ENCODE measurements at places on chromosomes 4 and X.

DNA sequence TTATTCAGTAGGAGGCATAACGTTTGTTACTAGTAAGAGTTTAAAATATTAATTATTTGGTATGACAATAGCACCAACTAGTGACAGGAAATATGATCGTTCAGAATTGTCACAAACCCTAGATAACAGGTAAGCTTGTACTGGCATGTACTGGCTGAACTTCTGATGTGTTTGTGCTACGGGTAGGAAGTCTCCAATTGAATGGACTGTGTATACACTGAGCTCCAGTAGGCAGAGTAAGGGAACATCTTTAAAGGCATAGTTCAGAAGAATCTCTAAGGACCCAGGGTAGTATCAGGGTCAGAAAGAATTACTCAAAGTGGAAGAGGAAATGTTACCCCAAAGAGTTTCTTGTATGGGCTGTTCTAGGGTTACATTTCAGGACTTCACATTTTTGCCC lies 230.4 kb downstream of the EDA2R start:
- DNase-seq: no peak

GRCh38 chr4:142373610-142374009 lies 472.5 kb downstream of the INPP4B start:
- DNase-seq: no peak

GRCh38 chr4:183100827-183101226 lies 1.8 kb downstream of the WWC2 start:
- DNase-seq: no peak

DNA sequence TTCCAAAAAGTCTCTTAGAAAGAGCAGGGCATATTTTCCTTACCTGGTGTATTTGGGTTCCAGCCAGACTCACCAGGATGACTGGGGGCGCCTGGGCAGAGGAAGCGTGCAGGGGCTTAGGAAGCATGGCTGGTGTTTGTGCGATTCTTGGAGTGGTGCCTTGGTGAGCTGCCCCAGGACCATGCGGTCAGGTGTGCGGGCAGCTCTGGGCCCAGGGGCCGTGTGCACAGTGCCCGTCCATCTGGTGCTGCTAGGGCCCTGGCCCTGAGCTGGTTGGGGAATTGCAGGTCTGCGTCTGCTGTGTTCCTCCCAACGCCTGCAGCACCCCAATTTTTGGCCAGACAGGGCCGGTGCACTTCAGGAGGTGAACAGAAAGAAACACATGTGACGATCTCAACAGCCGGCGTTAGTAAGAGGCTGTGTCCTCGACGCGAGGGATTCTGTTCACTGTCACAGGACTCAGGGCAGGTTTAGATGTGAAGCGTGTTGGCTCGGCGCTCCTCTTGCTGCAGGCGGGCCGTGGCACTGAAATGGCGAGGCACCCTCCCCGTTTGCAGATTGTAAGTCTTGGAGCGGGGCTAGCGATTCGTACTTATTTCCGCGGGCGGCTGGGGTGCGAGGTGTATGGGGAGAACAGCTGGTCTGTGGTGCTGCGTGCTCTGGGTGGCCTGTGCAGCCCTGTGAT lies 15.2 kb downstream of the RGS12 start:
- peak; percentile 4 for DNase-seq

- peak; percentile 18 for DNase-seq
Observed at GRCh38 chr4:30802622-30803323, 82.6 kb downstream of the PCDH7 start.

DNA sequence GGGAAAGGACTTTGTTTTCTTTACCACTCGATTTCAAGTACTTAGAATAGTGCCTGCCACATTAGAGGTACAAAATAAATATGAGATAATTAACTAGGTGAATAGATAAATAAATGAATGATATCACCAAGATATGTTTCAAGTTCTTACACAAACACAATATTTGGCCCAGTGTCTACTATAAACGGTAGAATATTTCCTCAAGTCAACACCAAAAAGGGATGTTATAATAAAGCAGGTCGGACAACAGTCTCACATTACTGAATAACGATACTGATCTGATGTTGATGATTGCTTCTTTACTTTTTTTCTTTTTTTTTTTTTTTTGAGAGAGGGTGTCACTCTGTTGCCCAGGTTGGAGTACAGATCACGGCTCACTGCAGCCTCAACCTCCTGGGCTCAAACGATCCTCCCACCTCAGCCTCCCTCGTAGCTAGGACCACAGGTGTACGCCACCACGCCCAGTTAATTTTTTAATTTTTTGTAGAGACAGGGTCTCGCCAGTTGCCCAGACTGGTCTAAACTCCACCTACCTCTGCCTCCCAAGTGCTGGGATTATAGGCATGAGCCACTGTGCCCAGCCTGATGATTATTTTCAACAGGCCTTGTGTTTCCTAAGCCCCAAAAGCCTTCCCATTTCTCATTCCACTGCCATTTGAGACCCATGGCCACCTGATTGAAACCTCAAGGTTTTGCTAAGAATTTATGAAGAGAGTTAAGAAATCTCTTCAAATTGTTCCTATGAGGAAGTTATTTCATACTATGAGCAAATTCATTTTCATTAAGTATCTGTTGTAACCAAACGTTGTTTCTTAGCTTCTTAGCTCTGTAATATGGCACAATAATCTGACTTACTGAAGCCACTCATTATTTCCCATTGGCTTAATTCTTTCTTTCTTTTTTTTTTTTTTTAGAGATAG lies 2.3 kb downstream of the MANBA start:
- no peak for DNase-seq

DNA sequence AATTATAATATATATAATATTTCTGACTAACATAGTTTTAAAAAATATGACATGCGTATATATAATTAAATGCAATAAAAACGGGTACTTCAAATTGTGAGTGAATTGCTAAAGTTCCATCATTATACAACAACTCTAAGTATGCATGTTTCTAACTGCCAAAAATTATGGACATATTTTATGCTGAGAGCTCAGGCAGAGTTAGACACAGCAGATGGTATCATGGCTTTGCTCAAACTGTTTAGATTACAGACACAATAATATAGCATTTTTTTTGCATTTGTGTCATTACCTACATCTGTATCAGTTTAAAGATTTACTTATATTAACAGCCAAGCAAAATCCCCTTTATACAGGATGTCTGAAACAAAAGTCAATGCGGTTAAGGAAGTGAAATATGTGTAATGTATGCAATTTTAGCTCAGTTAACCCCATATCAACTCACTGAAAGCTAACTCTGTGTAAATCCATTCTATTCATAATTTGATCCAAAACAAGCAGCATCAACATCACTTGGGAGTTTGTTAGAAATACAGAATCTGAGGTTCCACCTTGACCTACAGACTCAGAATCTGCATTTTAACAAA lies 119.1 kb upstream of the CNKSR2 start:
- no peak for DNase-seq

DNA sequence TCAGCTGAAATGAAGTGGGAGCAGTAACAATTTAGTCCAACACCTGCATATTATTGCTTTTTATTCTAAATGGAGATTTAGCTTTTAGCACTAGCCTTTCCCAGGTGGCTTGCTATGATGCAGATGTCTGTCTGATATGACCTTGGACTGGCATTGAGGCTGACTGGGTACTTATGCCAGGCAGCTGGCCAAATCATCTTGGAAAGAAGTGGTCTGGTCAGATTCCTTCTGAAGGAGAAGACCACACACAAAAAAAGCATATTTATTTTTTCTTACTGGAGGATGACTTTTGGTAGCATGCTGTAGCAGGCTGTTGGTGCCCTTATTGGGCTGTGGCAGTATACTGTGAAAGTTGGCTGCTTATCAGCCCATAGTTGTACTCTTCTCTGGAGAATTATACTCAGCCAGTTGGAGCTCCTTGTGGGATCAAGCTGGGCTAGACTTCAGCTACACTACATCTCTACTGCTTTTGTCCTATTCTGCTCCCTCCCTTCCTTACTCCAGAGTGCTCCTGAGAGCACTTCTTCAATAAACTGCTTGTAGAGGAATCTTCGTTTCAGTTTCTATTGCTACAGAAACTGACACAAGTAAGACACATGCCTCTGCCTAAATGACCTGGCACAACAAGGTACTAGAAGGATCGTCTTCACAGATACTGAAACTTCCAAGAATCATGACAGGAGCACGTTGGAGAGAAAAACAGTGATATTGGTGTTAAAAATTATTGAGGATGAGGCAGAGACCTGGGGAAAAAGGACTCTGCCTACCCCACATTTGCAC lies 196.8 kb upstream of the RPS6KA3 start:
- no peak for DNase-seq

DNA sequence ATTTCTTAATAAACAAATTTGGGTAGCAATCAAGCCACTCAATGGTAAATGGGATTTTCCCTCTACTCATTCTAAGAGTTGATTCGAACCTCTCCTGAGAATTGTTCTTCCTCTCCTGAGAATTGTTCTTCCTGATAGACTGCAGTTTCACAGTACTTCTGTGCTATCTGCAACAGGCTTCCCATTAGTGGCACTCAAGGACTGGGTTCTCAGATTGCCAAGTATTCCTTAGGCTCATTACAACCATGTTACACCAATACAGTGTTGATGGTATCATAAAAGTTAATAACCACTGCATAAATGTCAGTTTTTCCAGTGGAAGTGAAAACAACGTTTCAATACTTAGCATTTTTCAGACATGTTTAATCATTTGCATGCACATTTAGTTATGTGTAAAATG lies 201.6 kb downstream of the FRMPD4 start:
- no peak for DNase-seq

DNA sequence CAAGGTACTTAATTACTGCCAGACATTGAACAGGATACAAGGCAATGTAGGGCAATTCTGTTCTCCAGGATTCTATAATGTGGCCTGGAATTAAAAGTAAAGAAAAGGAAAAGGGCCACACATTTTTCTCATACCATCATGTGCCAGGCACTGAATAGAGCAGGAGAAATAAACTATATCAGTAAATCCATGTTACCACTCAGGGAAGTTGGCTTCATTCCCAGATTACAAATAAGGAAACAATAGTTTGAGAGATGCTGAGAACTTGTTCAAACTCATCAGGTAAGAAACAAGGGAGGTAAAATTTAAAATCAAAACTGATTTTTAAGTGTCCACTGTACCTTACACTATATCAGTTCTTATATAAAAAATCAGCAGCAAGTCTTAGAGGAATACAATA lies 645.0 kb upstream of the ATOH1 start:
- DNase-seq: no peak

GRCh38 chr4:163913571-163913970 lies 419.1 kb downstream of the TMA16 start:
- no peak for DNase-seq

DNA sequence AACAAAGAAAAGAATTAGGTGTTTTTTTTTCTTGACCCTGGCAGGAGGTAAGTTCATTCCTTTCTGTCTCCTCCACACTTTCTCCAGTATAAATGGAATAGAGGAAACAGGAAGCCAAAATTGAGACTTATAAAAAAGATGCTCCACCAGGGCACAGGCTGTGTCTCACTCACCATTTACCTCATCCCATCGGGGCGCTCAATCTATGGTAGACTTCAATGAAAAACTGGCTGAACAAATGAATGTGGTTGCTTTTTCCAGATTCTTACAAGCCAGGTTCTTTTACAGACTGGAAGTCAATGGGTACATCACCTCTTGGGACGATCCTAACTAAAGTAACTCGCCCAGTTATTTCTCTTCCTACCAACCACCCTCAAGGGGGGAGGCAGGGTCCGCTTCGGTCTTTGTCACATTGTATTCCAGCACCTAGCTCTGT lies 685 bp downstream of the COMMD8 start:
- DNase-seq: no peak

GRCh38 chr4:151359576-151359975 lies 34.2 kb upstream of the SH3D19 start:
- DNase-seq: peak; percentile 19

DNA sequence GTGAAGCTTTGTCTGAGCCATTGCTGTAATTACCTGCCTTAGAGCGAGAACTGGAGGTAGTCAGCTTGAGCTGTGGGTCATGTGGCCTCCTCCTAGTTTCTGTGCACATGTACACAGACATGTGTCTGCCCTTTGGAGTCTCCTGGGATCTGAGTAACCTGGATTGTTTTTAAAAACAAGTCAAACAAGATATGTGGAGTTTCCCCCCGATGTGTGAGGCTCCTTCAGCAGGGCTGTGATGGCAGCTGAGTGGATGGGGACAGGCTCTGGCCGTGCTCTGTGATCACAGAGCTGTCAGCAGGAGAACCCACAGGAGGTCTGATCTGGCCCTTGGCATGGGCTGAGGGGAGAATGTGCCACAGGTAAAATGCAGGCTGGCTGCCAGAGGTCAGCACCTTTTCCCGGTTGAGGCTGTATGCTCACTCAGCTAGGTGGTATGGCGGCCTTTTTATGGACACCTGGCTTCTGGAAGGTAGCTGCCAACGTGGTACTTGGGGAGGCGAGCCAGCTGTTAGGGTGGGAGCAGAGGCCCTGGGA lies 38.4 kb downstream of the NOP14 start:
- no peak for DNase-seq

- no peak for DNase-seq
Observed at GRCh38 chr4:72110886-72111285, 79.1 kb downstream of the NPFFR2 start.

DNA sequence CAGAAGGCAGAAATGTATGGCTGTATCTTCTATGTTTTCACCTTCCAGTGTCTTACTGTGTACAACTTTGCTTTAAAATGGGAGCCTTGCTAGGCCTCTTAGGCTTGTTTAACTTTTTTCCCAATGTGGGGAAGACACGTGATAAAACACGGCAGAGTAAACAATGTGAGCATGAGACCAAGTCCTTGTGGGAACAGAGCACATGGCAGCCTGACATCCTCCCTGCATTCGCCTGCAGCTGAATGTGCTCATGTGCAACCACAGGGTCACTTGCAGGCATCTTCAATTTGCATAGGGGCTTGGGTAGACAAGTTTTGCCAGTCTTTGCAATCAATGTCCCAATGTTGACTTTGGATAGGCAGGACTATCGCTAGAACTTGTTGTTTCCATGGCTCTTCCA lies 91.8 kb downstream of the CCNG2 start:
- DNase-seq: no peak

DNA sequence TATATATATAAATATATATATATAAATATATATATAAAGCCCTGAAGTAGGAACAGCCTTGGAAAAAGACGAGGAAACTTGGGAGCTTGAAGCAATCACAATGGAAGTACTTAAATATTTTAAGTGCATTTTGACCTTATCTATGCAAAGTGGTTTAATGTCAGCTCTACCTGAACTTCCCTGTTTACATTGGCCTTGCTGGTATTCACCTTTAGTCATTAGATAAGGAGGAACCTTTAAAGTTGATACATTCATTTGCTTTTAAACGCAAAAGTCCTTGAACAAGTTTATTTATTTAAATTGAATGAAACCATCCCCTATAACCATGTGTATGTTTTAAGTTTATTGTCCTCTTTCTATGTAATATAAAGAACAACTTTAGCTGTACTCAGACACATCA lies 166.7 kb upstream of the ANKRD50 start:
- DNase-seq: no peak

- DNase-seq: no peak
Observed at GRCh38 chr4:164931551-164932324, 45.7 kb downstream of the TRIM61 start.

DNA sequence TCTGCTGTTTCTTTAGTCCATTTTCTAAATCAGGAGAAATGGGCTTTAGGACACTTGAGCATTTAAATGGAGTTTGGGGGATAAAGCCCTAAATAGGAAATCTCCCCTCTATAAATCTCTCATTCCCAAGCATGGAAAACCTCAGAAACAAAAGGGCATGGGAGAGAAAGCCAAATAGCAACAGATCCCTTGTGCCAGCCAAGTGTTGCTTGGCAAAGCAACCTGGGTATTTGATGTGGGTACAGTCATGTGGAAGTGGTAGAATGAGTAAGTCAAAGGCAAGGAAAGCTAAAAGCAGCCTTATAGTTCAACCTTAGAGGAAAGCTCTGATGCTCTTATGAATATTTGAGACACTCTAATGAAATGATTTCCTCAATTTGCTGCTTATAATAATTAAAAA lies 29.5 kb upstream of the SERTM2 start:
- no peak for DNase-seq

Measured in BE2C (cell line).